ENCODE measurements at places on chromosomes 1 and 21.

- no peak for DNase-seq
Measured at GRCh38 chr1:152182431-152182830, 23.4 kb upstream of the RPTN start.

GRCh38 chr1:40391688-40392145 is 18.2 kb downstream of the SMAP2 start:
- DNase-seq = no peak

GRCh38 chr1:174405219-174405618 is 42.5 kb upstream of the GPR52 start:
- DNase-seq = no peak

DNA sequence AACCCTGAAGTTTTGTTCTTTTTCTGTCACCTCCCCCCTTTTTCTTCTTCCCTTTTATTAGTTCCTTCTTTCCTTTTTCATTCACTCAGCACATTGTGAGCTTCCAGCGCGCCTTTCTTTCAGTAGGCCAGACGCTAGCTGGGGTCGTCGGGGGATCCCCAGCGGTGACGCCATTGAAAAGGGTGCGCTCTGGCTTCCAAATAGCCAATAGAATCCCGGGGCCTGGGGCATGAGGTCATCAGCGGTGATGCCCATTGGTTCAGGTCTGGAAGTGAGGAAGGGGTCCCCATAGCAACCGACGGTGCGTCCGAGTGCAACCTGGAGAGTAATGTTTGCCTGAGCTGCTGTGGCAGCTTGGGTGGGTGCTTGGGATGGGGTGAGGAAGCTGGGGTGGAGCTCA is 6.9 kb upstream of the EFNA3 start:
- no peak for DNase-seq

DNA sequence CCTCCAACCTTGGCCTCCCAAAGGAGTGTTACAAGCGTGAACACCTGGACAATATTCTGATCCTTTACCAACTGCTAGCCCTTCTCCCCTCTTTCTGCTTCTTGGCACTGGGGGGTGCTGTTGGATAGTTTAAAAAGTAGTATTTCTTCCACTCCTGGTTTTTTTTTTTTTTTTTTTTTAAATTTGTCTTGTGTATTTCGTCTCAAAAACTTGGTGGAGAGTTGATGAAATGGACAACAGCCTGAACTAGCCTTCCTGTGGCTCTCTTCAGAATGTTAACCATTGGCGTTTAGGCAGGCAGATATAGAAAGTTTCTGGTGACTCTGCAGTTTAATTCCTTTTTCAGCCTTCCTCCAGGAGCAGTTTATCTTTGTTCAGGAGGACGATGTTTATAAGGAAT is 69.7 kb upstream of the USP24 start:
- no peak for DNase-seq

- peak; percentile 63 for DNase-seq
Measured at GRCh38 chr1:1000357-1001056, 610 bp upstream of the HES4 start.

DNA sequence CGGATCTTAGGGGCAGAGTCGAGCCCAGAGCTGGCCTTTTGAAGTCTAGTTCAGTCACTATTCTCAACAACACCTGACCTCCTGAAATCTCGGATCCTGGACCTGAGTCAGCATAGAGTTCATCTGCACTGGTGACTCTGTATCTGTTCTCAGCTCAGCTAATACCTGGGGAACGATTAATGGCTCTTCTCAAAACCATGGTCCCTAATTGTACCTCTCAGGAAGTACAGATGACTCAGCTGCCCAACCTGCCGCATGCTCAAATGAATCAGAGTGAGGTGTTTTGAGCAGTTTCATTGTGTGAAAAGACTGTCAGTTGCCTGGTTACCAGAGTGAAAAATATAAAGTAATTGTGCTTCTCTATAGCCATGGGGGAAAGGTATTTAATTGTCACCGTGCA is 89.2 kb downstream of the SLC35F3 start:
- no peak for DNase-seq

DNA sequence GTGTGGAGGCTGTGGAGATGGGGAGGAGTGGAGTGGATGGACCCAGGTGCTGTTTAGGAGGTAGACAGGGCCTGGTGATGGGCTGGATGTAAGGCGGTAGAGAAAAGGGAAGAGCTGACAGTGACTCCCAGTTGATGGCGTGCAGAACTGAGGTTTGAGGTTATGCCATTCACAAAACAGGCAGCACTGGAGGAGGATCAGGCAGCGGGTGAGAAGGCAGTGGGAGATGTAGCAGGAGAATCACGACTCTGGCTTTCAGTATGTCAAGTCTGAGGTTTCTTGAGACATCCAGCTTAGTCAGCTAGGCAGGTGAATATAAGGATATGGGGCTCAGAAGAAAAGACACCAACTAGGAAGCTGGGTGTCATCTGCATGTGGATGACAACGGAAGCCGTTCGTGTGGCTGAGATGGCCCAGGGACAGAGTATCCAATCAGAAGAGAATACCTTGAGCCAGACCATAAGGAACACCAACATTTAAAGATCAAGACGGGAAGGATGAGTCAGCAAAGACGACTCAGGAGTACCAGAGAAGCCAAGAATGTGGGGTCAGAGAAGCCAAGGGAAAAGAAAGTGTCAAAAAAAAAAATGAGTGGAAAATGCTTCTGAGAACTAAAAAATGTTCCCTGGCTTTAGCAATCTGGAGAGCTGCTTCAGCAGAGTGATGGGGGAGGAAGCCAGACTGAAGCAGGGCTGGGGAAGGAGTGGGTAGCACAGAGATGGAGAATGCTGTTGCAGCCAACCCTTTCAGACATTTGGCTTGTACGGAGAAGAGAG is 15.2 kb downstream of the LRRN2 start:
- DNase-seq = no peak

DNA sequence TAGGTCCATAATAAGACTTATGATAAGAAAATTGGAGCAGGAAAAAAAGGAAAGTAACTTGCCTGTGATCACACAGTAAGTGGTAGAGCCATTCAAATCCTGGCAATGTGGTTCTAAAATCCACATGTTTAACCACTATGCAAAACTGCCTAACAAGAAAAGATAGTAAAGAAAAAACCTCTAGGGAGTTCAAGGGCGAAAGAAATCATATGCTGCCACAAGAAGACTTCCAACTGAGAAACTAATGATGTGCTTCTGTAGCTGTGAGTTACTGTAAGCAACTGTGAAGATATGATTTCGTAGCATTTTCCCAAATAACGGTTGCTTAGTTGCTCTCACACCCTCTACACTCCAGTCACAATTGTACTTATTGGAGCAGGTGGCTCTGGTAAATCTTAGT is 20.9 kb upstream of the LYPLAL1 start:
- no peak for DNase-seq

DNA sequence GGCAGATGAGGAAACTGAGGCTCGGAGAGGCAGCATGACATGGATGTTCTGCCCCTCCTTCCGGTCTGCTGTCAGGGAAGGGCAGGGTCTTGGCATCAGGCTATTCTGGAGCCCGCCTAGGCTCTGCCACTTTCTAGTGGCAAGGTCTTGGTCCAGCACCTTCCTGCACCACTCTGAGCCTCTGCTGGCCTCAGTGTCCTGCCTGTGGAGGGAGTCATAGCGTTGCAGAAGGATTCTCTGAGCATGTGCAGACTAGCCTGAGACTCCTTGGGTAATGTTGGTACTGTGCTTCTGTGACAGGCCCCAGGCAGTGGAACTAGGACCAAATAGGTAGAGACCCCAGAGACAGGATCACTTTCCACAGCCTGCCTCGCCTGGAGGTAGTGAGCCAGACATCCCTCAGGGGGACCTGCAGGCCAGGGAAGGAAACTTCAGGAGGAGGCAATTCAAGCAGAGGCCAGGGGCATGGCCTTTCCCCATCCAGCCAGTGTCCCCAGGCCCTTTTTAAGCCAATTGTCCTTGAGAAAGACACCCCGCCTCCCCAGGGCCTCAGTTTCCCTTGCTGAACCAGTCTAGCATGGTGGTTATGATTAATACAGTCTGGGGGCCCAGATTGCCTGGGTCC is 10.6 kb downstream of the EDN2 start:
- DNase-seq = no peak

DNA sequence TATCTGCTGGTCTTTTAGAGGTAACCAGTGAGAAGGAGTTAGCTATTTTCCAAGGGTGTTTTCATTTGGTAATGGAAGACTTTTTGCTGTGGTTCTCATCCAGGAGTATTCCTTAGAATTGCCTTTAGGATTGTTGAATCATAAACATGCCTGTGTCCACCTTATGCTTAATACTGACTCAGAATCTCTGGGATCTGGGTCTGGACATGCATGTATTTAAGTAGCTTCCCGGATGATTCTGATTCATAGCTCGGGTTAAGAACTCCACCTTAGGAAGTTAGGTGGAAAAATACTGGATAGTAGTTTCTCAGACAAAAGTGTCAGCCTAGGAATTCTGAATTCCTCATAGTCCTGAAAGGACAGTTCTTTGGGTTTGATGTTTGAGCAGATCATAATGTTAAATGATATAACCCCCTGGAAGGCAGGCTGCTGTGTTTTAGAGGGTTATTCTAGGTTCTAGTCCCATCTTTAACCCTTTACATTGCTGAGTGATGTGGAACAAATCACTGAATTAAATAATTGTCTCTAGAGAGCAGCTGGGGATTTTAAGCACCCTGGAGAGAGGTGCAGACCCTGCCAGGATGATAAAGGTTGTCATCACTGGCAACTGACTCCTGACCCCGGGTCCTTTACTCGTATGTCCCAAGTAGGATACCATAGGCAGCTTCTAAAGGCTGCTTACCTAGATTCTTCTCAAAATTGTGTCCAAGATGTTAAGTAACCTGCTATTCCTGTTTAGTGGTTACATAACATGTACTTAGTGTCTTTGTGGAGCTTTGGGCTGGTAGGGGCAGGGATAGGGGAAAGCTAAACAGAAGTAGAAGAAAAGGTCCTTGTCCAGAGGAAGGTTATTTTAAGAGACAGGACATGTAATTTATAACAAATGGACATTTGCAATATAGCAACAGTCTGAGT is 14.5 kb upstream of the C4BPB start:
- DNase-seq = no peak

GRCh38 chr1:208654241-208654640 is 410.1 kb upstream of the PLXNA2 start:
- DNase-seq = no peak

GRCh38 chr1:167905182-167905581 is 8.8 kb downstream of the ADCY10 start:
- no peak for DNase-seq

DNA sequence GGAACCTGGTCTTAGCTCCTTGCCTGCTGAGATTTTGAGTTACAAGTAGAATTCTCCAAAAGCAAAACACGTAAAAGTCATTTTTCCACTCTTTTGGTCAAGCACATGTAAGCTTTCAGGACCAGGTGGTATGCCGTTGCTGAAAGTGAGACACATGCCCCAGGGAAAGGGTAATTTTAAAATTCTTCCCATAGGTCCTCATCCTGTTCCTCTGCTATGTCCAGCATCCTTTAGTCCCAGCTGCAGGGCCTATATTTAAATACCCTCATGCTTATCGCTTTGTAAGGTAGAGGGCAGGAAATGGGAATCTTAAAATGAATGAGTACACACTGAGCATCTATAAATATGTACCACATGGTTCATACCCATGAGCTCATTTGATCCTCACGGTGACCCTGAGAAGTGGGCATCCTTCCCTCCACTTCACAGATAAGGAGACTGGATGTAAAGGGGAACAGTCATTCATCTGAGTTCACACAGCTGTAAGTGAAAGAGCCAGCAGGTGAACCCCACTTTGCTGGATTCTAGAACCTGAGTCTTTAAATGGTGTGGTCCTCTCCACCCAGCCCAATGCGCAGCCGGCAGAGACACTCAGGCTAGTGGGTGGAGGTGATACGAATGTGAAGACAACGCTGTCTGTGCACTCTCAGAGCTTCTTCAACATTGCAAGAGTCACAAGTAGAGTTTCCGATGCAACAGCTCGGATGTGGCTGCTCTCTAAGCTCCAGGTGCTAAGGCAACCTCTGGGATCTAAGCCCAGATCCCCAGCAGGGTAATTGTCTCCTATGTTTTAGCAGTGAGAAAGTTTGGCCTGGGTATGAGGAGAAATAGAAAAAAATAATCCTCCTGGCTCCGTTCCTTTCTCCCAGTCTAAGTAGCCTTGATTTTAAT is 163.5 kb downstream of the PLXNA2 start:
- no peak for DNase-seq

DNA sequence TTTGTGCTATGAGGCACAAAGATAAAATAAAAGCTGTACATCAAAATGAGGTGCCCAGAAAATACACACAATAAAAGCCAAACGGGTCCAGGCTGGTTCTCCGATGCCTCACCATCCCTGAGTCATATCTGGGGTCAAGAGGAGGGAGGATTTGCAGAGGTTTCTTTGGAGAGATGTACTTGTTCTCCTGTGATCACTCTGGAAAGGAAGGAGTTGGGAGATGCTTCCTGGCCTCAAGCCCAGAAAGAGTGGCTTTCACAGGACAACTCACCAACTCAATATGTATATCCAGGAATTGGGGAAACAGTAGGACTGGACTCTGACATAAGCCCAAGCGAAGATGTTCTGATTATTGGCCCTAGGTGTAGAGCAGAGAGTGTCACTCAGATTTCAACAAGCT is 51.9 kb downstream of the DIPK1A start:
- DNase-seq = no peak

DNA sequence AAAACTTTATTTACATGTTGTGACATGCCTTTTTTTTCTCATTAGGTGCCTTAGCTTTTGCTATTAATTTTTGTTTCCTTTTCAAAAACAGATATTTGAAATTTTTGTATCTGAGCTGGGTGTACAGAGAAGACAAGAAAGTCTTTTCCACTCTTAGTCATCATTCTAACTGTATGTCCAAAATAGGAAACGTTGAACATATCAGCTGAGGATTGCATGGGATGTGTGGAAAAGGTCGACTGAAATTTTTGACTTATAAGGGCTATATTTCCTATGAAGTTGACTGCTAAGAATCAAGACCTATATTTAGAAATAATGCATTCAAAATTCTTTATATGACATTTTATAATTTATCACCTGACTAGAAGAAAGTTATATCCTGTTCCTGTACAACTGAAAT is 270.0 kb upstream of the ZRANB2 start:
- DNase-seq = no peak

All from stimulated activated CD4-positive, alpha-beta T cell treated with anti-CD3 and anti-CD28 coated beads, Interleukin-15, amount 100 ng/mL, for 1 hour (primary cell).